ENCODE measurements at places on chromosomes 12 and 14.

DNA sequence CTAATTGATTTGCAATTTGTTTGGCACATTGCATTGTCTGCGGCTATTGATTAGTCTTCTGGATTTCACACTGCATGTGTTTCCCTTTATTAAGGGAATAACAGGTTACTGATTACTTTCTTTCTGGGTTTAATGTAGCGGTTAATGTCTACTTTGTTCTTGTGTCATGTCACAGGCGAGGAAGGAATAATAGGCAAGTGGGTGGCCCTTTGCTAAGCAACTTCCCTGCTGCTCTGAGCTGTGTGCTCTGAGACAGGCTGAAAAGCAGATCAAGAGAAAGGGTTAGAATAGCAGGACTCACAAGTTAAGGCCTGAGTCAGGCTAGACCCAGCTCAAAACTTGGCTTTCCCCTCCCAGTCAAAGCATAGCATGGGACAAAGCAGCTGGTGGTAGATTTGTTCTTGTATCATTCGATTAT lies 77.2 kb downstream of the NKX2-1 start:
- no peak for DNase-seq

DNA sequence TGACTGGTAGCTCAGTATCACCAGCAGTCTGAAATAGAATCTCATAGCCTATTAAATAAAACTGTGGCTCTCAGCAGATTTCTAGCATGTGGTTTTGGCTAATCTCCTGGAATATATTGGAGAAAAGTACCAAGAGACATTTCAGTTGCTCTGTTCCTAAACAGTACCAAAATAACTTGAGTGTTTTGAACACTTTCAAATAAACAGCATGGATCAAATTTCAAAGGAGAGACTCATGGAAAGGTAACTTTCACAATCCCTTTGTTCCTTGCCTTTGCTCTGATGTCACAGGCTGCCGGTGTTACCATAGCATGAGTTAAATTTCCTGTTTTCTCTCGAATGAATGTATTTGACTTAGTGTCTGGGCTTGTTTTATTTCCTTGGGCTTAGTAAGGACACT lies 3.4 kb downstream of the ARG2 start:
- peak; percentile 2 for DNase-seq

GRCh38 chr14:27067961-27068360 lies 470.1 kb upstream of the NOVA1 start:
- DNase-seq, result no peak

DNA sequence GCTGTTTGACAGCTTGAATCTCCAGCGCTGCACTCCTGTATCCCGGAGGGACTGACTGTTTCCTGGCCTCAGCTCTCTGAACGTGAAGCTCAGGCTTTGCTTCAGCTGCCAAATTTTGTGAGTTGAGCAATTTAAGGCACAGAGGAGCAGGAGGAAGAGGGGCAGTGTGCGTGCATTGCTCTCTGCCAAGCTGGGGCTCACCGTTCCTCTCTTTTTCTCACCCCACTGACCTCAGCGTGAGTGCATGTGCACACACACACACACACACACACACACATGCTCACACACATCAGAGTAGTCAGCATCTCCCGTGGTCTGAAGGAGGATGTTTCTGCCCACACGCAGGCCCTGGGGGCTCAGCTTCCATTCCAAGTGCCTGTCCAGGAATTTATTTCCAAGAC lies 27.8 kb upstream of the BDKRB2 start:
- DNase-seq, result peak; percentile 66

- DNase-seq, result no peak
Measured at GRCh38 chr12:47554046-47554653, 151.7 kb downstream of the RPAP3 start.

GRCh38 chr14:103530831-103531230 lies 1.8 kb downstream of the TRMT61A start:
- no peak for DNase-seq

GRCh38 chr12:27502021-27502435 lies 22.0 kb upstream of the PPFIBP1 start:
- DNase-seq, result no peak

- DNase-seq, result no peak
Measured at GRCh38 chr14:69838881-69839416, 40.3 kb upstream of the SMOC1 start.

GRCh38 chr12:122851820-122852219 lies 16.6 kb downstream of the HIP1R start:
- DNase-seq, result no peak

GRCh38 chr12:97714107-97714563 lies 251.5 kb downstream of the RMST start:
- DNase-seq, result no peak

GRCh38 chr12:114588061-114588460 lies 95.9 kb downstream of the TBX3 start:
- DNase-seq, result peak; percentile 2

DNA sequence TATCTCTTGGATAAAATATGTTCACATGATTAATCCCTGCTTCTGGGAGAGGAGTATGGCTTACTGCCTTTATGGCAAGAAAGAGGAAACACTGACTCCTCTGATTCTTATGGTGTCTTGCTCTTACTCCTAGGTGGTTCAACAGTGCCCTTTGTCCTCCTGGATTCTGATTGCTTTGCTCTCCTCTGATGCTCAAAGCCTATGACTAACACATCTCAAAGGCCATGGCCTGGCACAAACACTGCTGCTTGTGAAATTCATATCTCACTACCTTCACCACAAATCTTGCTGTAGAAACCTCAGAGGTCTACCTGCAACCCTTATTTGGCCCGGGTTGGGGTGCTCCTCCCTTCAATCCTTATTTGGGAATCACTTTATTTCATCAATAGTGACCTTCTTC lies 217.2 kb downstream of the C12orf50 start:
- DNase-seq, result no peak

GRCh38 chr14:103517174-103517566 lies 5.5 kb downstream of the CKB start:
- DNase-seq, result no peak

DNA sequence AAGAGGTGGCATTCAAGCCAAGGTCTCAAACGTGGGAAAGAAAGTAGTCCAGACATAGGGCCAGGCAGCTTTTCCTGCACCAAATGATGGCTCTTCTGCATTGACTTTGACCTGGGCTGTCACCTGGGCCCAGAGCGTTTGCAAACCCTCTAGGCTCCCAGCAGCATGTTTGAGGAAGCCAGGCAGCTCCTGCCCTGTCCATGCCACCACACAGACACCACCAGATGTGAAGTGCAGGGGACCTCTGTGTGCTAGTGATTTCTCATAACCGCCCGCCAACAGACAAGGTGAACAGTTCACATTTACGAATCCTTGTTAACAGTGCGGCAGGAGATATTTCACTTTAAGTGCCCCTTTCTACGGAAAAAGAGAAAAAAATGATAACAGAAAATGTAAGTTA lies 49.8 kb upstream of the FAM222A start:
- DNase-seq, result no peak

GRCh38 chr14:54117396-54117795 lies 160.8 kb upstream of the BMP4 start:
- DNase-seq, result no peak

GRCh38 chr14:78593949-78594348 lies 423.8 kb downstream of the NRXN3 start:
- DNase-seq, result no peak
